Kidney tubule cell (primary cell): ENCODE measurements at places on chromosomes 2 and 18.

DNA sequence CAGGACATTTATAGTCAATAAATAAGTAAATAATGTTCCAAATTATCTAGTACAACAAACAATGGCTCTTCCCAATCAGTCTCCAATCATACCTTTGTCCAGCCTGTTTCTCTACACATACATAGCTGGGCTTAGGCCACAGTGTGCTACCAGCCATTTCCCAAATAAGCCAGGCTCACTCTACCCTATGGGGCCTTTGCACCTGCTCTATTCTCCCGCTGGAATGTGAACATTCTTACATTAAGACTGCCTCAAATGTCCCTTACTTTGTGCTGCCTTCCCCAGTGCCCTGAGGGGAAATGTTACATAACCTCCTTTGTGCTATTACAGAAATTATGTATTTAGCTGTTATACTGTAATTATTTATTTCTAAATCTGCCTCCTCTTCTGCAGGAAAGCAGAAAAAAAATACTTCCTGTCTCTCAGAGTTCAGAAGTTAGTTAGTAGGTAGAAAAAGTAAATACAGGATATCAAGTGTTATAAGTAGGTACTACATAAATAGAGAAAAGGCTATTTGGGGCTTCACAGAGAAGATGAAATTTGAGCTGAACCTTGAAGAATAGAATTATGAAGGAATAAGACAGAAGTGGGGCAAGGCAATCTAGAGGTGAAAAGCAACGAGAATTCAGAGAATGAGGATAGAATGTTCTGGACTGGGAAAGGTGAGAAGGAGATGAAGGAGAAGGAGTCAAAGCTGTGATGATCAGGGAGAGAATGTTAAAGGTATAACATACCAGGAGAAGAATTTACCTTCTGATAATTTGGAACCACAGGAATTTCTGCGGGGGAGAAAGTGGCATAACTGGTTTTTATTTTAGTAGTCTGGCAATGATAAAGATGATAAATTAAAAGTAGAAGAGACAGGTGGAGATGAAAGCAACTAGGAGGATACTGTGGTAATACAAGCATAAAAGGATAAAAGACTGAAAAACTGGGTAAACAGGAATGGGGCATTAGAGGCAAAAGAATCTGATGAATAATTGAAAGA, 37.0 kb downstream of the ROCK1 start:
- DNase-seq, result peak; percentile 56

DNA sequence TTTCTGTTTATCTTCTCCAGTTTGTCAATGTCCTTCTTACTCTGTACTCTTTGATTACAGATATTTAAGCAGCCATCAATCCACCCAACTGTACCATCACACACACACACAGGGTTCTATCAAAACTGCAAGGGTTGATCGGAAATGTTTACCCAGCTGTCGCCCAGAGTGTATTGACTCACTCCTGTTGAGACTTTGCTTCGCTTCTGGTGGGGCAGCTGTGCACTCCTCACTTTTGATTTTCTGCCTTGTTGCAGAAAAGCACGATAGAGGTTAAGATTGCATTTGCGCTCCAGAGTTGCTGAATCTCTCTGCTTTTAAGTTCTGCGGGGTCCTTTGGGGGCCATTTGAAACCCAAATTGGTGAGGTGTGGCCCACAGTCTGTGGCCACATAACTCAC, 216.2 kb downstream of the SETBP1 start:
- DNase-seq, result no peak

DNA sequence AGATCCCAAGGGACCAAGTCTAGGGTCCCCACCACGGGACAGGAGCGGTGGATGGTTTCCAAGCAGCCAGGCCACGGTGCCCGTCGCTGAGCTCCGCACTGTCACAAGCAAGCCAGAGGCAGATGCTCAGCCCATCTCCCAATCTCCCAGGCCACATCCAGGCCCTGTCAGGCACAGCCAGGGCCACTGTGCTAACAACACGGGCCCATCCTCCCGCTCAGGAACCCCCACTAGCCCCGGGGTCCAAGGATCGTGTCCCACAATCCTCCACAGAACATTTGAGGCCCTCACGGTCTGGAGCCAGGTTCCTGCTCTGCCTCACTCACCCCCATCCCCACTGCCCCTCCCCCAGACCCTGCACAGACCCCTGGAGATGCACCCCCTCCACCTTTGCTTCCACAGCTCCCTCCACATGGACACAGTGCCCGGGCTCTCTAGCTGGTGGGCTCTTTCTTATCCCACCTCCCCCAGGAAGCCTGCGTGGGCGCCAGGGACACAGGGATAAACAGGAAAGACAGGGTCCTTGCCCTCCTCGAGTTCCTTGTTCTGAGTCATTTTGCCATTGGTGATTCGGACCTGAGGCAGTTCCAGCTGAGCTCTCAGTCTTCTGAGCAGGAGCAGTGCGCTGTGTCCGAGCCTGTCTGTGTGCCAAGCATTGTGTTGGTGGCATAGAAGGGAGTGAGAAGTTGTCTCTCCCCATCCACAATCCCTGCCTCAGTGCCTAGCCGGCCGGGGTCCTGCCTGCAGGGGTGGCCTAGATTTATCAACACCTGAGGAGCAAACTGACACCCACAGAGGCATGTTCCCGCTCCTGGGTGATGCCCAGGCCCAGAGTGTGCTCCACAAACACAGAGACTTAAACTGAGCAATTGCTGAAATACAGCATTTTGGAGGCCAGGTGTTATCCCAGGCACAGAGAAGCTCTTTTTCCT, 7.0 kb downstream of the CROCC2 start:
- peak; percentile 69 for DNase-seq

- DNase-seq, result peak; percentile 42
These were observed 187.7 kb upstream of the CXCR4 start for GRCh38 chr2:136305517-136306192.

DNA sequence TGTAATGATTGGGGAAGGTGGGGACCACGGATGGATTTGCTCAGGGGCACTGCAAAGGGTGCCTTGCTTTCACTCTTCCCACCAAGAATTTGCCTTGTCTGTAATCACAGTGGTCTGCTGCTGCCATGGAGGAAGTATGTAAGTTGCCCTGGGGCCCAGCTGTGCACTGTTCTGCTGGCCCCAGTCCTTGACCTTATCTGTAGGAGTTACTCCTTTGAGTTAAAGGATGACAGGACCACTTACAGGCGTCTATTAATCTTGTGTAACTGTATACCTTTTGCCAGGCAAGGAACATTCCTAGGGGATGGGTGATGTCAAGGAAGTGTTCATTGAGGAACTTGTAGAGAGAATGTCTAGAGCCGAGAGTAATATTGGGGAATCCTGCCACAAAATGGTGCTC, 212.8 kb upstream of the LRRTM1 start:
- DNase-seq, result no peak

- DNase-seq, result no peak
These were observed 125.3 kb upstream of the ITGB6 start for GRCh38 chr2:160325418-160325817.

DNA sequence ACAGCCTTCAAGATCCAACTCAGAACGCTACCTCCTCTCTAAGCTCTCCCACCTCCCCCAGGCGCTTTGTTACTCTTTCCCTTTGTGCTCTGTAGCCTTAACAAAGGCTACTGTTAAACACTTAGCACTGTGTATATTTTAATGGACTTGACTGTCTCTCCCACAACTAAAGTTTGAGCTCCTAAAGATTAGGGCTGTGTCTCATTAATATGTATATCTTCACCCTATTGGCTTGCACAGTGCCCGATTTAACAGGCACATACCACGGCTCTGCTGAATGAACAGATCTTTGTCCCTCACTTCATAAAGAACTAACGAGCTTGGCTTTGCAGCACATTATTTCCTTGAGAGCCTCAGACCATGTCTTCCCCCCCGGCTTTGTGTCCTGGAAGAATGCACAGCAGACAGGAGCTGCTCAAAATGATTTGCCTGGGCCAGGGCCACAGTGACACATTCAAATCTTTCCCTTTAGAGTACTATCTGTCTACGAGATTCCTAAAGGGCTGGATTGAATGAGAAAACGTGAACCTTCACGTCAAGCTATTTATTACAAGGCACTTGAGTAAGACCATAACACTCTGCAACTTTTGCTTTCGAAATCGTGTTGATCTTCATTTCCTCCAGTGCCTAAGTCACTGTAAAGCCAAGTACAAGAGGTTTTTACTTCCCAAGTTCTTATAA, 22.1 kb downstream of the ABHD3 start:
- peak; percentile 80 for DNase-seq

DNA sequence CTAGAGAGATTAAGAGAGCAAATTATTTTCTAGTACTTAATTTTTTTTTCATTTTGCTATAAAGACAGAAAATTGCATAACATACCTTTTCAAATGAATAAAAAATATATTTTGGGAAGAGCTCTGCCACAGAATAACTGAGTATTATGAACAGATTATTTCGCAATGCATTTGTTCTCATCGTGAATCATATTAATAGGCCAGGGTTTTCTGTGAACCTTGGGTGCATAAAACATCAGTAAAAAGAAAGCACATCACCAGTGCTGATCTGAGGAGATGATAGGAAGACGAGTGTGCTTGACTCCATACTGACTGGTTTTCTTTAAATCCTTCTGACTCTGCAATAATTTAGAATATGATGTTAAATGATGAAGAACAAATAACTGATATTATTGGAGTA, 409.1 kb downstream of the CPS1 start:
- DNase-seq, result no peak

DNA sequence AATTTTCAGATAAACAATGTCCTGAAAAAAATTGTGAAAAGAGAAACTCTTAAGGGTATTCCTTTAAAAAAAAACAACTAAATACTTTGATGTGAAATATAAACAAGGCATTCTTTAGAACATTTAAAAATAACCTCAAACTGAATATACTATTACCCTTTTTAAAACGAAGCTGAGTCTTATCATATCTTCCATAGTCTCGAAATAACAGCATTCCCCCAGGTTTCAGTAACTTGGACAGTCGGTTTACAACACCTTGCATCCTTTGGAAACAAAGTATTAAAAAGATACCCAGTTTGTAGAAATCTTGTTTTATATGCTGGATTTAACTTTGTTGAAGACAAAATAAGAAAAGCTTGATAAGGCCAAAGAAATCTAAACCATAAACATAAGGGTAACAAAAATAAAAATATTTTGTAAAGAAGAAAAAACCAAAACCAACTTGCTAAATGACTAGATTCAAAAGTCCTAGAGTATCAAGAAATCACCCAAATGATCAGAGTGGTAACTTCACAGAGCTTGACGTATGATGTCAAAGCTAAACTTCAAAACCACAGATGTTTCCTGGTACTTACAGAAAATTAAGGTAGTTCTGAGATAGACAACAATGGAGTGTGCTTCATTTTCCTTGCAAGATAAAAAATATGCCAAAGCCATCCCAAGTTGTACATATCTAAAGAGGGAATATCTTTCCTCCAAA, 107.8 kb downstream of the METTL8 start:
- DNase-seq, result no peak

- peak; percentile 98 for DNase-seq
These were observed 48.6 kb upstream of the RAPH1 start for GRCh38 chr2:203583701-203584100.

DNA sequence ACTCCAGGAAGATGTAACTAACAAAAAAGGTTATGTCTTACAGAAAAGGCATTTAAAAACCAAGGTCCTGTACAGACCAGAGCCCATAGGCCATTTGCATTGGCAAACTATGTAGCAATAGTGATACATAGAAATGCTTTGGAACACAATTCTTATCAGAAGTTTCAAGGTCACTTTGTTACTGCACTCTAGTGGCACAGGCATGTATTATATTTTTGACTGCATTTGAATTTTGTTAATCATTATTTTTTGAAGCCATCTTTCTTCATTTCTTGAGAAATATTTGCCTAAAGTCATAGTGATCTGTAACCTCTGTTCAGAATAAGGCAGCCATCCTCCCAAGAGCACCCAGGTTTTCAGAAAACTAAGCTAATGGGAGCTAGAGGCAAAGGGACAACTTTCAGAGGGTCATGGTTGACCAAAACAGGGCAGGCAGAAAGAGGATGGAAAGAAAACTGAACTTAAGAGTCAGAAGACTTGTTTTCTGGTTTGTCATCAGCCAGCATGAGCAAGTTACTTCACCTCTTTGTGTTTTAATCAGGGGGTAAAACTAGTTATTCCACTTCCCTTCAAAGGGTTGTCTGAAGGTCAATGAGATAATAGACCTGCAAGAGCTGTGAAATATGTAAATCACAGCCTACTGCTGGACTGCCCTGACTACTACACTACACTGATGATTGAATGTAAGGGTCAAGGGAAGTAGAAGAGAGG, 41.5 kb downstream of the SLC38A11 start:
- peak; percentile 58 for DNase-seq

GRCh38 chr2:227805578-227805977, 8.1 kb upstream of the CCL20 start:
- DNase-seq, result peak; percentile 17

DNA sequence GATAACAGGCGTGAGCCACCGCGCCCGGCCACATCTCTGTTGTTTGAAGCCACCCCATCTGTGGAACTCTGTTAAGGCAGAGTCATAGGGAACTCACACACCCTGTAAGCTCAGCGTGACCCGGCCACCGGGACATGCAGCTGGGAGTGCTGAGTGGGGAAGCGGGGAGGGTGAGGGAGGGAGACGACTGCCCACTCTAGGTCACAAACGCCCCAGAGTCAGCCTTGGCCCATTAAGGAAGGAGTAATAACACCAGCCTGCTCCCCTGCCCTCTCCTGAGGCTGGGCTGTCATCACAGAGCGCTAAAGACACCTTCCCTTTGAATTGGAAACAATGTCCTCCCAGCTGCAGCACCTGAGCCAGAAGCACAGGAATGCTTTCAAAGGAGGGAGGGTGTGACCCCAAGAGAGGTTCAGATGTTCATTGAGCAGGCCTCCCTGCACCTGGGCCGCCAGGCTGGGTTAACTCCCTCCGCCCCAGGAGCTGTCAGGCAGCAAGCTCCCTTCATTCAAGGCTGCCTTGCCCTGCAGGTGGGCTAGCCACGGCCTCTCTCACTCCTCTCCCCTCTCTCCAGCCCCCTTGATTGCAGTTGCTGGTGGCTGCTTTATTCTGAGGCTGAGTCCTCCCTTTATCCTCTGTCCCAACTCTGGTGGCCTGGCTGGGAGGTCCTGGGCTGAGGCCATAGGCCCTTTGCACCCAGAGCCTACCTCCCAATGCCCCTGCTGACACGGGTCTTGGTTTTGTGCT, 77.2 kb upstream of the HPCAL1 start:
- DNase-seq, result no peak

- no peak for DNase-seq
These were observed 621.3 kb upstream of the LRATD1 start for GRCh38 chr2:14011190-14011589.

DNA sequence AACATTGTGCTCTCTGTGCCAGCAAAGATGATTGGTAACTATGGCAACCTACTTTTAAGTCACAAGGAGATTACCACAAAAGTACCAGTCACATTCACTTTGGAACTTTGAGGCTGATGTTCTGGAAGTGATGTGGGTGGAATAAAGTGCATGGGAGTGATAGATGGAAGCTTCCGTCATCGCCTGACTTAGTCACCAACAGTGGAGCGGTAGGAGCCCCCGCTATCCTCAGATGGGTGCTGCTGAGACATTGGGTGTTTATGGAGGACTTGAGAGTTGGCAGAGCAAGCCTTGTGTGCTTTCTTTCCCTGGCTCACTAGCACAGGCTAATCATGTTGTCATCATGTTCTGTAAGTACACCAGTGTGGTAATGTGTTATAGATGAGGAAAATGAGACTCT, 4.6 kb downstream of the PPP1R7 start:
- DNase-seq, result no peak
